Myocyte (in vitro differentiated cells): ENCODE measurements at places on chromosomes 16 and 17. TPM values are rescaled to one million over a fixed set of nuclear protein-coding genes. Genes with fewer than 3 reads are reported as not detected.

DNA sequence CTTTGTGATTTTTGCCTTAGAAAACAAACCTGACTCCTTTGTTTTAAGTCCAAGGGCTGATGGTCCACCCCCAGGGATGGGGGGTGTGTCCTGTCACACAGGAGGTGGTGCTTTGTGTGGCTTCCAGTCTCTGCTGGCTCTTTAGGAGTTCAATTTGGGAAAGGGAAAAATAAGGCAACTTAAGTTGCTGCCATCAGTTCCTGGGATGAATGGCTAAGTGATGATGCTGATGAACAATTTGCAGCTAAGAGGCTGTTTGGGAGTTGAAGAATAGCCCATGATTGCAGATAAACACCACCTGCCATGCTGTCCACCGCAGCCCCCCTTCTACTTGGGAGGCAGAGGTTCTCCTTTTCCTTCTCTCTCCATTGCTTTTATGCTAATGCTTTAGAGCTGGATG lies 40.2 kb downstream of the ARL4D start:
- no peak for DNase-seq

TBC1D3 gene
- not detected in 2 replicates for total RNA-seq

STH gene
- total RNA-seq: not detected in 2 replicates

- DNase-seq: no peak
Measured at GRCh38 chr17:33986566-33986965, 268.5 kb upstream of the CCL2 start.

CNGB1 gene
- not detected in 2 replicates for total RNA-seq
